Neural cell (in vitro differentiated cells): ENCODE measurements at places on chromosomes 16 and 17. TPM values are rescaled to one million over a fixed set of nuclear protein-coding genes. Genes with fewer than 3 reads are reported as not detected.

The PRSS8 gene
- polyA plus RNA-seq: not detected in 2 replicates

The TBC1D3K gene
- not detected in 2 replicates for polyA plus RNA-seq

The TEX14 gene
- polyA plus RNA-seq: 0.90 and 1.4 TPM in 2 replicates

The HES7 gene
- polyA plus RNA-seq: 7.3 and 15.3 TPM in 2 replicates

The WNT9B gene
- not detected in 2 replicates for polyA plus RNA-seq

The ITGAD gene
- not detected in 2 replicates for polyA plus RNA-seq
